T follicular helper cell (primary cell): ENCODE measurements at places on chromosomes 2 and 18.

- no peak for DNase-seq
Observed at GRCh38 chr2:183292028-183292427, 167.8 kb downstream of the NUP35 start.

DNA sequence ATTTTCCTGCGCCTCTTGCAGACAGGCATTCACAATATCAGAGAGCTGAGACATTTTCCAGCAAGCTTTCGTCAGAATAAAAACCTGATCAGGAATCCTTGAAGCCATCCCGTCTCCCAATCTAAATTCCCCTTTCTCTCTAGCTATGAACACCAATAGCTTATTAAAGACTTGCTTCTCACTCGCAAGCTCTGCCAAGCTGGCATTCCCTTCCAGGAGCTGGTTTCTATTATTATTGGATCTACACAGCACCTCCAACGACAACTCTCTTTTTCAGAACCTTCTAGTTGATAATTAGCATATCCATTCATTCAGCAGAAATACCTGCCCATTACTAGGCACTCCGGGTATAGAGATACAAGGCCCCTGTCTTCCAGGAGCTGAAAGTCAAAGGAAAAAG is 350.3 kb downstream of the MTX2 start:
- no peak for DNase-seq

DNA sequence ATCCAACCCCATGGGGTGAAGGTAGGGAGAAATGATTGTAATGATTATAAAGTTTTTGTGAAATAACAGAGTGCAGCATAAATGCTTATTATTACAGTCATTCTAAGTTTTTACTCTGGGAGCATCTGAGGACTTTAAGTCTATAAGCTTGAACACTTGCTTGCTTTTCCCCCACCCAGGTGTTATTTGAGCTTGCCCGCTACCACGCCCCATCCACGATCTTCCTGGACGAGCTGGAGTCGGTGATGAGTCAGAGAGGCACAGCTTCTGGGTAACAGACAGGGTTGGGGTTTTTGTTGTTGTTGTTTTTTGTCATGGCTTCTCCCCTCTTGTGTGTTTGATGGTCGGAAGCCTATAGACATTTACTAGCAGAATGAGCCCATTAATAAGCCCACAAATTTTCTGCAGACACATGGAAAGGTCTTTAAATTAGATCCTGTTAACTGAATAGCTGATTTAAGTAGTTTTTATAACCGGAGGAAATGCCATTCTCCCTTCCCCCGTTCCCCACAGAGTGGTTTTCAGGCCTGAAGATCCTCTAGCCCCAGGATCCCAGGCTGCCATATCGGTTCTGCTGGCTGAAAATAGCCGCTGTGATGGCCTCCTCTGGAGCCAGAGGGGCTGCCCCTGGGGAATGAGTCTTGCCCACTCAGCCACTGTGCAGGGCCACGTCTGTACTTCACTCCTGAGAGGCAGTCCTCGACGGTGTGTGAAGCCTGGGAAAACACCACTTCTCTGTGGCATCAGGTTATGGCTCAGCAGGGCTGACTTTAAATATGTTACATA is 39.9 kb upstream of the ELOA2 start:
- no peak for DNase-seq

GRCh38 chr2:163558251-163559021 is 177.4 kb downstream of the FIGN start:
- no peak for DNase-seq

DNA sequence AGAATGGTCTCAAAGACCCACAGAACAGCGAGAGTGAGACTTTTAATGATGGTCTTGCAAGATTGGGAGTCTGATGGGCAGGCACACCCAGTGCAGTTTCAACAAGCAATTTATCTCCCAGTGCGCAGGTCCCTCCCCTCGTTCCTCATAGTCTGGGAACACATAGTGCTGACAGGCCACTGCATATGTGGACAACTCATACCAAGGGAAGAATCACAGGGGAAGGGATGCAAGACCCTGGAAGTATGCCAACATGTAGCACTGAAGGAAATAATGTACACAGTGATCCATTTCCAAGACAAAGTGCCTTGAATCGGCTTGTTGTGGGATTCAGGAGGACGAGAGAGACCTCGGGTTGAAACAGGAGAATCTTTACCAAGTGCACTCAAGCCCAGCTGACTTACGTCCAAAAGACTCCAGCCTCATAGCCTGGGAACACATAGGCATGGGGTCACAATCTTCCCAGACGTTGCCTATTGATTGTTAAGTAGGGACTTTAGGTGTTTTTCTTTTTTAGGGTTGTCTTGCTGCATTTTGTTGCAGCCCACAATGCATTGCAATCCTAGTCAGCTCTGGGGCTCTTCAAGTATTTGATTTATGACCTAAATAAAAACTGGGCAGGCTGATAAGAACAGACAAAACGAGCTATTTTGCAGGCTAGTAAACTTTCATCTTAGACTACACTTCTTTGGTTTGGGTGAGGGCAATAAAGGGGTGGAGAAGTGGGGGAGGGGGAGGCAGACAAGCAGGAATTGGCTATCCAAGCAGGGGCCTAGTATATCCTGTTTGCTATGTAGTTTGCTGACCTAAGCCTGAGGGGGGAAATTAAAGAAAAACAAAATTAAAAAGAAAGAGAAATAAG is 24.7 kb upstream of the SERPINB5 start:
- no peak for DNase-seq

GRCh38 chr2:43853141-43854081 is 14.6 kb downstream of the ABCG8 start:
- no peak for DNase-seq

DNA sequence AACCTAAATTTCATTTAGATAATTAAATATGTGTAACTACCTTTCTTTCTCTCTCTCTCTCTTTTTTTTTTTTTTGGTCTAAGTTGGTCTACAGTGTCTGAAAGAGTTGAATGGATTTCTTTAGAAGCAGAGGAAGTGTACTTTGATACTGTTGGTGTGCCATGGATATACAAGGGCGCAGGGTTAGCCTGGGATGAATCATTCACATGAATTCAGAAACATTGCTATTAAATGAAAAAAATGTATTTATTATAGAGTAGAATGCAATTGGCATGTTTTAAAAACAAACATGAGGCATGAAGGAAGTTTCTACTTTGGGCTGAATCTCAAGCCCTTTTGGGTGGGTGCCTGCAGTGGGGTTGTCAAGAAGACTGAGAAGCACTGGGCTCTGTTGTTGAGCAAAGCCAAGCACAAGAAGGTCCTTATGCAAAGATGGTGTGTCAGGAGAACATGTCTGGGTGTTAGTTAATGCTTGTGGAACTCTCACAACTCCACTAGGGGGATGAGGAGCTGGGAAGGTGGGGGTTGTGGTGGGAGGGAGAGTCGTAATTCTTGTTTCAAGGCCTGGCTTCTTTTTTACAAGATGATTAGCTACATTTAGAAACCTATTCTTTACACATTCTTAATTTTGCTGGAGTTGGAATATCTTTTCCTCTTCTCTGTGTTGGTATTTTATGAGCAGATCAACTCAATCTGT is 57.9 kb downstream of the LYPD6 start:
- no peak for DNase-seq

- no peak for DNase-seq
Observed at GRCh38 chr2:219445220-219445640, 10.6 kb downstream of the SPEG start.

DNA sequence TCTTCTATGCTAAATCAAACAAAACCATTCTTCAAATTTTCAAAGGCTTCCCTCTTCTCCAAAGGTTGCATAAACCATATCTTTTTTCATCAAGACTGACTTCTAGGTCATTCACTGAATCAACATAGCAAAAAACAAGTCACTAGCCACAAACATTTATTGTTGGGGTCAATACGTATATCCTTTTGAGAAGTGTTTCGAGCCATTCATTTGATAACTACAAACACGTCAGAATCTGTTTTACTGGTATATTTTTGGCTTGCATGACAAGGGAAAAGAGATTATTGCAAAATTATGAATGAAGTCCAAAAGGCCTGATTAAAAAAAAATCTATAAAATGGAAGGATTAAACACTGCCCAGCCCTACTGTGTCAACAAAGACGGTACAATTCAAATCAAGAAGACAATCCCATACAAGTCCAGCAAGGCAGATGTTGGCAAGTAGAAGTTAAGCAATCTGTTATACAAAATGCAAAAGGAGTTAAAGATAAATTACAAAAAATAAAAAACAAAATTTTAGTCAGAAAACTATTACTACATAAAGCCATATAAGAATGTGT is 222.4 kb downstream of the SRBD1 start:
- no peak for DNase-seq

GRCh38 chr18:78430131-78430758 is 549.4 kb upstream of the SALL3 start:
- no peak for DNase-seq

DNA sequence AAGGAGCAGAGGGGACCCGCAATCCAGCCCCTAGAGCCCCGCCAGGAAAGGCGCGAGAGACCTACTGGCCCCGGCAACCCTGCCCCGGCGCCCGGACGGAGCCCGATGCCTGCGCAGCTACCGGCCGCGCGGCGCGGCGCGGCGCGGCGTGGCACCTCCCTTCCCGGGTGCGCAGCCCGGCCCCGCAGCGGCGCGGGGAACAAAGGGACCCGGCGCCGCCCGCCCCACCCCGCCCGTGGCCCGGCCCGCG is 307 bp downstream of the CDH2 start:
- DNase-seq = no peak

DNA sequence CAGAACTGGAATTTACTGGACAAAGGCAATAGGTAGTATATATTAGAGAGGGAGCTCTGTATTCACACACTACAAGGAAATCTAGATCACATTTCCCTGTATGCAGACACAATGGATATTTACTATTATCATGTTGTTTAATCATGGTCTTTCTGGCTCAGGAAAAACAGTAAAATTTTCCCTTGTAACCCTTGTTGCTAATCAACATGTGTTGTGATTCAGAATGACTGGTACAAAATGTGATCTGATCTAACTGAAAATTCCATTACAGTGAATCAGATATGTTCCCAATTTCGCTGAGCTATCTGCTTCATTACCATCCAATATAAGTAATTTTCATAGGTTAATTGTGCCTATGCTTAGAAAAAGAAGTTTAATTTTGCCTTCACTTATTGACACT is 1109.7 kb downstream of the LRP1B start:
- DNase-seq = no peak

- DNase-seq = no peak
Observed at GRCh38 chr18:8503248-8503647, 106.0 kb upstream of the RAB12 start.

GRCh38 chr2:129912871-129913694 is 66.4 kb upstream of the RAB6C start:
- DNase-seq = no peak

DNA sequence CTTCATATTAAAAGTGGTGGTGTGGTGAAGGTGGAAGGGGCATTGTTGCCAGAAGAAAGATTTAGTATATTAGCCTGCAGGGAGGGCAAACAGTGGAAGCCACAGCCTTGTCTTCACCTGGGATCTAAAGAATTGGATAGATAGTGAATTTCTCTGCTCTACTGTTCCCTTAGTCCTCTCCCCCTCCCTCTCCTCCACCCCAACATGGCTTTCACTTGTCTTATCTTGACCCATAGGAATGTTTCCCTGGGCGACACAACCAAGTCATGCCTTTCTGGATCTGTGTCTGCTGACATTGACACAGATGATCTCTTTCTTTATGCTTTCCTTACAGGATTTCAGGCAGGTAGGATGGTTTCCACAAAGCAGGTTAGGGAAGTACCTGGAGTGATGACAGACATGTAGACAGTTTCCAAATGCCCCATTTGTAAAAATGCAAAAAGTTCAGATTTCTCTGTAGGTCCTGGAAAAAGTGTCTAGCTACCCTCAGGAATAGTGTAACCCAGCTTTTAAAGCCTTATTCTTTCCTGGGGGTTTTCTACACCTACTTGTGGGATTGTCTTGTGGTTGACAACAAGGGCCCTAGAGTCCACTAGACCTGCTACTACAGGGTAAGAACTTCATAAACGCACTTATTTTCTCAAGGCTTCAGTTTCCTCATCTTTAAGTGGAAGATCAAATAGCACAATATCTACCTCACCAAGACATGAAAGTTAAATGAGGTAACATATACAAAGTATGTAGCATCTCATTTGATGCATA is 184.2 kb upstream of the SP5 start:
- no peak for DNase-seq

GRCh38 chr18:39191058-39191457 is 1625.5 kb upstream of the CELF4 start:
- DNase-seq = no peak

GRCh38 chr2:11930211-11930761 is 183.9 kb downstream of the LPIN1 start:
- no peak for DNase-seq

- DNase-seq = no peak
Observed at GRCh38 chr18:8726963-8727705, 21.8 kb downstream of the MTCL1 start.

- DNase-seq = no peak
Observed at GRCh38 chr2:149924028-149924427, 336.5 kb upstream of the MMADHC start.

DNA sequence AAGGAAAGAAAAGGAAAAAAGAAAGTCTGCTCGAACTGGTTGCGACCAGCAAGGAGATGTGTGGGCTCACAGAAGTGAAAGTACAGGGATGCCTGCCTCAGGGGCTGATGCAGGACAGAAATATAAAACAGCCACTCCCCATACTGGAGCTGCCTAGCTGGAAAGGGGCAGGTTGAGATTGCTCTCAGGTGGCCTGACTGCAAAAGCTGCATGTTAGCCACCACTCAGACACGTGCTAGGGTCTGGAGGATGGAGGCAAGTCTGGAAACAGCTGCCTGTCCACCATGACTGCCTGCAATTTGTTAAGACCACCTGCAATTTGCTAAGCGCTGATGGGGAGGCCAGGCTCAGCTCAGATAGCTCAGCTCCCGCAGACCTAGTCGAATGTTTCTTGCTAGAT is 17.9 kb downstream of the B3GNT7 start:
- DNase-seq = no peak

DNA sequence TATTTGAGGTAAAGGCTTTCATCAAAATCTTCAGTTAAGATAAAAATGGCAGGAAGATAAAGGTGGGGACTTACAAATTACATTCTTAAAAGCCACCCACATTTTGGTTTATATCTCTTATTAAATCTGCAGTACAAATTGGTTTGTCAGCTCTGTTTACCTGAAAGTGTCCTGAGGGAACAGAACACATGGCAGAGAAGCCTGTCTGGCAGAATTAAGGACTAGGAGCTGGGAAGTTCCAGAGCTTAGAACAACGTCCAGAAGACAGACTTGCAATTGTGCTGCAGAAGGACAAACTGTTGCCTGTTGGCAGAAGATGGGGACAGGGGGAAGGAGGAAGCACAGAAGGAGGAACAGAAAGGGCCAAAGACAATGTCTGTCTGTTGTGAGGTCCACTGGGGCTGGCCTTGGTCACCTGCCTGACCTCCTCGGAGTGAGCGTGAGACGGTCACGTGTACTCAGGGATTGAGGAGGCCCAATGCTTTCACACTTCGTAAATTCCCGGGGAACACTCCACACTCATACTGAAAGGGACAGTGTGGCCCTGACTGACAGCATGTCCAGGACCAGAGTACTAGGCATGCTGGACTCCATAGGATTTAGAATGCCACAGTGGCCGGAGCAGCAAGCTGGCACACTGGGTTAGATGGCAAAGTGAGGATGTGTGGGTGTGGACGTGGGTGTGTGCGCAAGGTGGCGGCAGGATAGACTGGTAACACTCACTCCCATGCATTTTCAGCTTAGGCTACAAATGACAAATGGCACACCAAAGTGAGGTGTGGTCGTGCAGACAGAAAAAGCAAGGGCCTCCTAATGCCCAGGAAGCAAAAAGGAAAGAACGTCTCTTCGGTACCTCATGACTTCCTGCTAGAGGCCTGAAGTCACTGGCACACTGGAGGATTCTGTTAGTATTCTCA is 210.9 kb upstream of the REV1 start:
- no peak for DNase-seq
